ENCODE measurements at places on chromosomes 7 and 10. TPM values are rescaled to one million over a fixed set of nuclear protein-coding genes. Genes with fewer than 3 reads are reported as not detected.

Gene GLI3
- total RNA-seq = 1.8 TPM

Gene HTR5A
- not detected for total RNA-seq

Gene PALD1
- 1.6 TPM for total RNA-seq

Gene AMPH
- total RNA-seq = not detected

Gene AIFM2
- 41.3 TPM for total RNA-seq

Gene ARHGEF35
- 4.8 TPM for total RNA-seq

Gene PDZD7
- 5.3 TPM for total RNA-seq

Gene RBP3
- total RNA-seq = not detected

Gene FBXW4
- total RNA-seq = 55.7 TPM

Gene WNT2
- not detected for total RNA-seq

Gene CFAP70
- 0.78 TPM for total RNA-seq

Gene CASTOR2
- 3.7 TPM for total RNA-seq

Gene LRMDA
- 20.3 TPM for total RNA-seq
